ENCODE measurements at places on chromosomes 5 and 9.

DNA sequence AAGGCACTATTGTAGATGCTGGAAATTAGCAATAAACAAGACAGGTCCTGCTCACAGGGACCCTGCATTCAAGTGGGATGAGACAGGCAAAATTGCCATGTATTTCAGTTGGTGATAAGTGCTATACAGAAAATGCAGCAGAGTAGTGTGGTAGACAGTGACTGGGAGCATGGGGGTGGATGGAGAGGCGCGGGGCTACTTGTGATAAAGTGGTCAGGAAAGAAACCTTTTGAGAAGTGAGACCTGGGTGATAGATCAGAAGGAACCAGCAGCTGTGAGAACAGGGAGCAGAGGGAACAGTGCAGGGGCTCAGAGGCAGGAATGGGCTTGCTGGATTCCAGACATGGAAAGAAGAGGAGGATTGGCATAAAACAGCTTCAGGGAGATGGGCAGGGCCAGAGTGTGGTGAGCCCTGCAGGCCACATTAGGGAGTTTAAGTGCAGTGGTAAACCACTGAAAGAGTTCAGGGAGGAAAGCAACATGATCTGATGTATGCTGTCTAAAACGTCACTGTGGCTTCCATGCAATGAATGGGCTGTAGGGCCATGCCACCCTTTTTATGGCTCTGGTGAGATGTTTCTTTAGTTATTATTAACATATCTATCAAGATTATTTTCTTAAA is 7.3 kb downstream of the CRHBP start:
- no peak for DNase-seq

- DNase-seq: no peak
Observed at GRCh38 chr9:68678430-68678829, 26.6 kb upstream of the PIP5K1B start.

GRCh38 chr5:176830995-176831423 is 20.6 kb downstream of the UNC5A start:
- no peak for DNase-seq

DNA sequence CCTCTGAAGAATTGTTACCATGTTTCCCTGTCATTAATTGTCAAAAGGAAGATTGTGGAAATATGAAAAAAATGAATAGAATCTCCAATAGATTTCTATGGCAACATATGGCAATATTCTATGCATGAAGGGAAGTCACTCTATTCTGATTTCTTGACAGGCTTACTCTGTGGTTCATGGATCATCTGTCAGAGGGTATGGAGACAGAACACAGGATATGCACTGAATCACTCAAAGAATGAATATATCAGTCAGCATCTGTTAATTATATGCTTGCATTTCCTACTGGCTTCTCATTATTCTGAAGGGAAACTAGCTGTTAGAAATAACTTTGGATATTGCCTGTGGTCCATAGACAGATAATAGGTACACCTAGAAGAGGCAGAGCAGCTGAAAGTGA is 918.9 kb downstream of the DTWD2 start:
- DNase-seq: no peak

DNA sequence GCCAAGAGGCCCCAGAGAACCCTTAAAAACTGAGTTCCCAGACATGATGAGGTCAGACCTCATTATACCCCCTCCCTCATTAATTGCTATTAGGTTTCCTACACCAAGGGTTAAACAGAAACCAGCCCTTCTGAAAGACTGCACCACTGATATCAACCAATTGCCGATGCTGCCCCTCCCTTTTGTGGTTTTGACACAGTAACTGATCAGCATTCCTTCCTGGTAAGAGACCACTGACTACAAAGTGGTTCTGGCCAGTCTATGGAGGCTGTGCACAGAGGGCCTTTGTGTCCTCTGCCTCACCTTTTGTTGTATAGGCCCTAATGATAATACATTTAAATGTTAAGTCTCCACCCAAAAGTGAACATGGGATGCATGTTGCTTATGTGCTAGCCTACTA is 201.5 kb downstream of the FRMD3 start:
- DNase-seq: no peak

- DNase-seq: no peak
Observed at GRCh38 chr5:115583474-115583873, 18.8 kb downstream of the TICAM2 start.

DNA sequence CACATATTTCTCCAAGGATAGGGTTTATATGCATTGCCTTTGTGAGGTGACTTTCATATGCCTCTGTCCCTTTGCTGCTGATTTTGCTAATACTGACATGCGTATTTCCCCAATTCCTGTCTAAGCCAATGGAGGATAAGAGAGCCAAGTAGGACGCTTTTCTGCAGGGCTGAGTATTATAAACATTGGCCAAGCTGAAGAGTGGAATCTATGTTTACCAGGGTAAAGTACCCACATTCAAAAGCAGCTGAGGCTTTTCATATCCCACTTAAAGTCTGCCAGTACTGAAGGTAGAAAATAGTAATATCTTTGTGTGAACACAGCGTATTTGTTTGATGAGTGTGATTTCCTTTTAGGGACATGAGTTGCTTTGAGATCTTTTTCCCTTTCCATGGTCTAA is 128.8 kb upstream of the GPR151 start:
- DNase-seq: no peak

GRCh38 chr9:125524583-125525355 is 182.2 kb downstream of the MAPKAP1 start:
- no peak for DNase-seq

DNA sequence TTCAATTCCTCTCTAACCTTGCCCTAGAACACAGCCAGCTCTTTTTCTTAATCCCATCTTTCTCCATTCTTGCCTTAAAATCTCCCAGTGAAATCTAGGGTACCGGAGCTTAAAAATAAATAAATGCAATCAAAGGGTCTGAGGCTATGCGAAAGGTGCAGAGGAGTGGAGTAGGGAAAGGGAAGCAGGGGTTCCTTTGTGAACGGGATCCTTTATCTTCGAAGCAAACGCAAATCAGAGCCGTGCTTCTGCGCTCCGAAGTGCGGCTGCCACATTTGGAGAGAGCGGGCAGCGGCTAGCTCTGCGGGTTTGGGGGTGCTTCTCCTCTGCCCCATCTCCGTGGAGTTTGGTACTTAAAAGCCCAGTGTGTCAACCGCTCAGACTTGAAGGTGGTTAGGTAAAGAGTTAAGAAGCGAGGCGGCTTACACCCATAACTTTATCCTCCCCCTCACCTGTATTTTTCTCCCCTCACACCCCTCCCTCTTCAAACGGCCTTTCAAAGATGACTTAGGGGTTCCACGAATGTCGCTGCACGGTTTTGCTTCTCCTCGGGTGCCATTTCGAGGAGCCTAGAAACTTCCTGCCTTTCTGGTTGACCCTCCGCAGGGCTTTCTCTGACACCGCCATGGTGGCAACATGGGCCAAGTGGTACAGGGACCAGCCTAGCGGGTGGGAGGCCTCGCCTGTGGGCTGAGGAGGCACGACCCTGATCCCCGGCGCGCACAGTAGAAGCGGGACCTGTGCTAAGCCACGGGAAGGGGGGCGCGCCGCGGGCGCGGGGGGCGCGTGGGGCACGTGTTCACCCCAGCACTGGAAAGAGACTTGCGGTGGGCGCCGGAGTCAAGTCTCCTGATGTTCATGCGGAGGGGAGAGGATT is 31.7 kb upstream of the NFIB start:
- no peak for DNase-seq

GRCh38 chr9:113817171-113817570 is 58.9 kb upstream of the ZNF618 start:
- DNase-seq: no peak

GRCh38 chr5:132907161-132907560 is 33.7 kb downstream of the LEAP2 start:
- no peak for DNase-seq

DNA sequence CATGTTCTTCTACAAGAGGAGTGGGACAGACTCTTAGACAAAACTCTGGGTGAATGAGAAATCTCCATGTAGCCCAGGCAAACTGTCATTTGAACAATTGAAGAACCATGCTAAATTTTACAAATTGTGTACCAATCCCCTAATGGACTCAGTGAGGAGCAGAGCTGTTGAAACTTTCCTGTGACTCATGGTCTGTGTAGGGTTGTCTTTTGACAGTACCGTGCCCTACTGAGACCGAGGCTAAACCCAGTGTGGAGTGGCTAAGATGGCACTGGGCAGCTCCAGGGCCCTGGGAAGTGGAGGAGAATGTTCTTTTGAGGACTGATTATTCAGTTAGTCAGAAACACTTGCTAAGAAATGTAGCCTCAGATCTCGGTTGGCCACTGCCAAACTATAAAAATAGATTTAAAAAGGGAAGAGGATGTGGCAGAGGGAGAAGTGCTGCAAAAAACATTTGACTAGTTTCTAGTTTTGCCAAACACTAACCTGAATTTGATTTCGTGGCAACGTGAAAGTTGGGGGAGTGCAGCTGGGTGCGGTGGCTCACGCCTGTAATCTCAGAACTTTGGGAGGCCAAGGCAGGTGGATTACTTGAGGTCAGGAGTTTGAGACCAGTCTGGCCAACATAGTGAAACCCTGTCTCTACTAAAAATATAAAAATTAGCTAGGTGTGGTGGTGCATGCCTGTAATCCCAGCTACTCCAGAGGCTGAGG is 24.7 kb downstream of the POU4F3 start:
- no peak for DNase-seq

DNA sequence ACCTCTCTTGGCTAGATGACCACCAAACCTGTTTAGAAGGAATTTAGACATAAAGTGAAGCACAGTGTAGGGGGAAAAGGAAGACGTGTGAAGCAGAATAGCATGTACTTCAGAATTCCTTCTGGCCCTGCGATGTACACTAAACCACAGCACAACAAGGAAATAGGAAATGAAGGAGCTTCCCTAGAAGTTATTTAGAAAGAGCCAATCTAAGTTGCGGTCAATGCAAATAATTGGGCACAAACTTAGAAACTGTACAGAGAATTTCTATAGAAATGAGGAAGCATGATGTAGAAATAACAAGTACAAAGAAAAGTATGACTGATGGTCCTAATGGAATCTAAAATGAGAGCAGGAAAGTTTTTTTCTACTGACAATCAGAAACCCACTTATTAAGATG is 41.5 kb downstream of the ANKRD55 start:
- no peak for DNase-seq

DNA sequence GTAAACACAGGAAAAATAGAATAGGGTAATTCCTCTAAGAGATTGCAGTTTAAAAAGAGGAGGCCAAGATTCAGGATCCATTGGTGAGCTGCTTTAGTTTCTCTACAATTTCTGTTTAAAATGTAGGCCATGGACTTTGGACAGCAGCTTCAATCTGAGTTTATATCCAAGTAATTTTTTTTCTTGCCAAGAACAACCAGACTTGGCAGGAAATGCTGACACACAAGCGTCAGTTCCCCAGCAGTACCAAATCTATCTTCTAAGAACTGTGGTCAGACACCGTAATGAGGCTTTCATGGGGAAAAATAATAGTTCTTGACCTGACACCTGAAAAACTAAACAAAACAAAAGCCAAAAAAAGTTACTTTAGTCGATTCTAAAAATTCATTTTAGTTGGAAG is 528.8 kb downstream of the CSNK1G3 start:
- no peak for DNase-seq

DNA sequence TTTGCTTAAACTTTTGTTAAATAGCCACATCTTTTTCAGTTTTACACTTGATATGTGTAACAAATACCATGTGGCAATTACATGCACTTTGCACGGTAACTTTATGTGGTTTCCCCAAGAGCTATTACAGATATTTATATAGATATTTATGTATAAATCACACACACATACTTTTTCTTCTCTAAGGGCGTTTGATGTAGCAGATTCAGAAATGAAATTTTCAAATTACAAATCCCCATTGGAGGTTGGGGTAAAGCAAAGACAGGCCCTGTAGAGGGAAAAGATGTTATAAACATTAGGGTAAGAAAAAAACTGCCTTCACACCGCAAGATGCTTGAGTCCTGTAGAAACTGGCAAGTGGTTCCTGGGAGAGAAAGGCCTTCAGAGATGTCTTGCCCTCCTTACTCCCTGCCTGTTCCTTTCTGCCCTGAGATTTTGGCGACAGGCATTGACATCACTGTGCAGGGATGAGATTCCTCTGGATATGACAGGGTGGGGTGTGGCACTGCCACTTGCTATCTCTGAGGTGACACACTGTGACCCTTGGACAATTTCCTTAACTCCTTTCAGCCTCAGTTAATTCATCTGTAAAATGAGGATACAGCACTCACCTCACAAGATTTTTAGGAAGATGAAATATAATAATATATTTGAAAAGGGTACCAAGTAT is 177.9 kb upstream of the TUT7 start:
- no peak for DNase-seq

- no peak for DNase-seq
Observed at GRCh38 chr9:127067603-127068220, 54.7 kb downstream of the ANGPTL2 start.

DNA sequence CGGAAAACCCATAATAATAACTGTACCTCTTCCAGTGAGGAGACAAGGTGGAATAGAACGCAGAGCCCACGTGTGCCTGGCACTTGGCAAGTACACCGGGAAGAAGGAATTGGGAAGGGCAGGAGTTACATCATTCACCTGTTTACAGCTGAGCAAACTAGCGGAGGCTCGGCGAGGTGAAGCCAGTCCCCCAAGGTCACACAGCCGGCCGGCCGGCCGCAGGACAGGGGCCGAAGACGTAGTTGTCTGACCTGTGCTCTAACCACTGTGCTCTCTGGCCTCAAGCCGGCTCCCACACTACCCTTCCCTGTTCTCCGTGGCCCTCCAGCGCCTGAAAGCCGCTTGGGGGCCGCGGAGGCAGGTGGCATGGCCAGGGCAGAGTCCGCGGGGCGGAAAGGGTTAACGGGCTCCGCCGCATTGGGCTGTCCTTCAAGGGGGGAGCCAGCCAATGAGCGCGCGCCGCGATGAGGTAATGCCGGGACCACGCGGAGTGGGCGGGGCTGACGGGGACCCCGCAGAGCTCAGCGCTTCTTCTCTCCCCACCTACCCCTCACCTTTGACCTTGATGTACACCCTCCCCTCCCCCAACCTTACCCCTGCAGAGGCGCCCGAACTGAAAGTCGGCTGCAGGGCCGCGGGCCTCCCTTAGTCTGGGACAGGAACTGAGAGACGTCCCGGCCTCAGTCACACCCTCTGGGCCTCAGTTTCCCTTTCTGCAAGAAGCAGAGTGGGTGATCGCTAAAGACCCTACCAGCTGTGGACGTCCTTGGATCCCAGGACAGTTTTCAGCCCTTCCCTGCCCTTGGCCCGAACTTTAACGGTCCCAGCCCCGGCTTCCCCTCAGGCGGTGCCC is 125.1 kb downstream of the C9orf50 start:
- no peak for DNase-seq

DNA sequence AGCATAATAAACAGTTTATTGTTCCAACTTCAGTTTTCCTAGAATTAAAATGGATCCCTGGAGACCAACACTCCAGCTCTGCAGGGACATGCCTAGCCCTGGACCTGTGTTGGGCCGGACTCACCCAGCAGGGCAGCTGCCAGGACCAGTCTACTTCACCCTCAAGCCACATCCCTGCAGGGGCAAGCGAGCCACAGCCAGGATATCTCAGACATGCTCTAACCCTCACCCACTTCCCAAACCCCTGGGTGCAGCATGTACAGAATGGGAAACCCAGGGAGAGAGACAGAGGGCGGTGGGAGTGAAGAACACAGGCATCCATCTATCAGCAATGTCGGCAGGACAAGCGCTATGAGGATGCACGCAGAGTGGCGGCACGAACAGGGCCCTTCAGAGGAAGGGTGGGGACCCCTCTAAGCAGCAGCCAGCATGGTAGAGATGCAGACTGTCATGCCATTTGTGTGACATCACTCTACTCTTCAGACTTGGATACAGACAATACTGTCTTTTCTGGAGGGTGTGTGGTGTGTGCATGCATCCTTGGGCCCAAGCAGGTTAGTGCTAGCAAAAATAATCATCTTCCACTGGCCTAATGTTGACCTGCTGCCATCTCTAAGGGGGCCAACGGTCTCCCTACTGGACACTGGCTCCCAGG is 83.1 kb downstream of the SEMA4D start:
- no peak for DNase-seq
